ENCODE measurements at places on chromosomes 16 and 17. TPM values are rescaled to one million over a fixed set of nuclear protein-coding genes. Genes with fewer than 3 reads are reported as not detected.

The METTL22 gene
- total RNA-seq: 69.5 TPM

The NFE2L1 gene
- 263 TPM for total RNA-seq

The KRT12 gene
- total RNA-seq: not detected

The CES4A gene
- total RNA-seq: 18.6 TPM

The NLRC3 gene
- 0.59 TPM for total RNA-seq

The HOXB7 gene
- total RNA-seq: 2.2 TPM

The CX3CL1 gene
- 18.4 TPM for total RNA-seq

The CDRT15L2 gene
- not detected for total RNA-seq

The SCO1 gene
- total RNA-seq: 20.4 TPM

The TNK1 gene
- 2.4 TPM for total RNA-seq

The HOXB6 gene
- 0.66 TPM for total RNA-seq

The SYCE1L gene
- not detected for total RNA-seq

The TNFRSF17 gene
- total RNA-seq: not detected

The PRSS21 gene
- not detected for total RNA-seq

The PNMT gene
- total RNA-seq: 12.1 TPM

The CACNG3 gene
- not detected for total RNA-seq

The ABCC12 gene
- not detected for total RNA-seq

The SLC5A11 gene
- not detected for total RNA-seq

The NACA2 gene
- not detected for total RNA-seq

The ADAM11 gene
- 0.42 TPM for total RNA-seq

The CA5A gene
- total RNA-seq: not detected

The SCNN1G gene
- total RNA-seq: not detected

The KRTAP4-9 gene
- total RNA-seq: not detected

The MAPT gene
- 2.5 TPM for total RNA-seq

The HOXB8 gene
- not detected for total RNA-seq

The HSD11B2 gene
- 2.9 TPM for total RNA-seq

The SULT1A2 gene
- total RNA-seq: 6.1 TPM

The TPSD1 gene
- 6.3 TPM for total RNA-seq

The MT1F gene
- 6.3 TPM for total RNA-seq

All from tibial nerve (tissue), 4 donors.